Activated effector memory CD4-positive, alpha-beta T cell treated with Interleukin-2 at 50 U/mL for 16 hours (primary cell): ENCODE measurements at places on chromosomes 7 and 10.
A peak's percentile ranks its signal among the peaks of the same experiment; 100 is the strongest.

GRCh38 chr10:11170993-11171851, 153.6 kb downstream of the CELF2 start:
- DNase-seq, result no peak

DNA sequence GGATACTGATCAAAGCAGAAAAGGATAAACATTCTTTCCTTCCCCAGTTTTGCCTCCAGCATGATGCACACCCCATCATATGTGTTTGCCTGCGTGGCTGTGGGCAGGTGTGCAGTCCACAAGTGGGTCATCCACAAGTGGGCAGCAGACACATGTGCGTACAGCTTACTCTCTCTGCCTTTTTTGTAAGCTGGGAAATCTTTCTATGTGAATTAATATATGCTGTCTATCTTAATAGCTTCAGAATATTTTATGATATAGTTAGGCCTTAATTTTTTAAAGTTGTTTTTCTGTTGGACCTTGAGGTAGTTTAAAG, 80.1 kb downstream of the INPP5A start:
- no peak for DNase-seq

DNA sequence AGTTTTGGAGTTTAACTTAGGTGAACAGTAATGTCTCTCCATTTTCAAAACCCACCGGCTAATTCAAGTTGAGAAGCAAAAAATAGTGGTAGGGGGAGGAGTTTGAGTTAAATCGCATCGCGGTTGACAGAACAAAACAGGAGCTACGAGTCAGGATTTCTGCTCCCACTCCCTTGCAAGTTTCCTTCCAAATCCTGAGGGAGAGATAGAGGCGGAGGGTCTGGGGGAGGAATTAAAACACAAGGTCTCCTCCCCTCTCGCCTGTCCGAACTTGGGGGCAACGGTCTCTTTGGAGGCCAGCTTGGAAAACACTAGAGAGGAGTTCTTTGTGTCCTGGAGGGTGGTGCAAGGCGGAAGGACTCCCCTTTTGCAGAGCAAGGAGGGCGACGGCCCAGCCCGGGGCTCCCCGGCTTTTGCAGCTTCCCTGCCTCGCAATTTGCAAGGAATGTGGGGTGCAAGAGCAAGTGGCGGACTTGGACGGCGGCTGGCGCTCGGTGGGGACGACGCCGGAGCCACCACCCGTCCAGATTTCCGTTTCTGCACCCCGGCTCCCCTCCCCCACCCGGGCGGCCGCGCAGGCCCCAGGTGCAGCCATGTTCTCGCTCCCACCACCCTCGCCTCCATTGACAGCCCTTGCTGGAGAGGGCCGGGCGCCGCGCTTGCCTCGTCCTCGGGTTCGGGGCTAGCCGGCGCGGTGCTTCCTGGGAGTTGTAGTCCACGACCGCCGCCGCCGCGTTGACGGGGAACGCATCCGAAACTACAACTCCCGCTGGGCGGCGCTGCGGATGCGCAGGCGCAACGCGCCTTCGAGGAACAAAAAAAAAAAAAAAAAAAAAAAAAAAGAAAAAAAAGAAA, 454 bp upstream of the GTF2I start:
- DNase-seq, result peak; percentile 96

- DNase-seq, result no peak
Observed at GRCh38 chr7:70952311-70952710, 179.6 kb upstream of the GALNT17 start.

DNA sequence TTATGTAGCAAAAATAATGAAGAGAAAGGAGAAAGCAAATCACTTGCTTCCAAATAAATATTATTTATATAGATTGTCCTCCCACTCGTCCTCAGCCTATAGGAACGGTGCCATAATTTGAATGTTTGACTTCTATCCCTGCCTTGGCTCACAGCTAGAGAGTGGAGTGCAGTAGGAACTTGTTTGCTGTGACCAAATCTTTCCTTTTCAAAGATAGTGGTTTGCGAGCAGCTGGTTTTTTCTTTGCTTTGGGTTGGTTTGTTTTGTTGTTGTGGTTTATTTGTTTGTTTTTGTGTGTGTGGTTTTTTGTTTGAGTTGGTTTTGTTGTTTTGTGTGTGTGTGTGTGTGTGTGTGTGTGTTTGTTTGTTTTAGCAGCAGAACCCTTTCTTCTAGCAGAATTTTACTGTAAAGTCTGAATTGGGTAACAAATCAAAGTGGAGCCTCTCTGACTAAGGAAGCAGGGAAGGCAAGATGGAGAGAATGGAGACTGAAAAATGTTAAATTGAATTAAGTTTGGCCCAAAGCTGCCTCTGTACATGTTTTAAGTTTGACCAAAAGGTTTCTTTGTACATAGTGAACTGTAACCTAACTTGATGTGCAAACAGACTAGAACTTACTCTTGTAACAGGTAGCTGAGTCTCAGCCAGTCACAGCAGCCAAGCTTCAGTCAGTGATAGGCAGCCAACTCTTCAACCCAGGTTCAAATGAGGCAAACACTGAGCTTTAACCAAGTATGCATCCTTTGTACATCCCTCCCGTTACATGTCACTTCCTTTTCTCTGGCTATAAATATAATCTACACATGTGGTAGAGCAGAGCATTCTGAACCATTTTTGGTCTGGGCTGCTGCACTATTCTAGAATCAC, 149.5 kb upstream of the LRGUK start:
- no peak for DNase-seq

DNA sequence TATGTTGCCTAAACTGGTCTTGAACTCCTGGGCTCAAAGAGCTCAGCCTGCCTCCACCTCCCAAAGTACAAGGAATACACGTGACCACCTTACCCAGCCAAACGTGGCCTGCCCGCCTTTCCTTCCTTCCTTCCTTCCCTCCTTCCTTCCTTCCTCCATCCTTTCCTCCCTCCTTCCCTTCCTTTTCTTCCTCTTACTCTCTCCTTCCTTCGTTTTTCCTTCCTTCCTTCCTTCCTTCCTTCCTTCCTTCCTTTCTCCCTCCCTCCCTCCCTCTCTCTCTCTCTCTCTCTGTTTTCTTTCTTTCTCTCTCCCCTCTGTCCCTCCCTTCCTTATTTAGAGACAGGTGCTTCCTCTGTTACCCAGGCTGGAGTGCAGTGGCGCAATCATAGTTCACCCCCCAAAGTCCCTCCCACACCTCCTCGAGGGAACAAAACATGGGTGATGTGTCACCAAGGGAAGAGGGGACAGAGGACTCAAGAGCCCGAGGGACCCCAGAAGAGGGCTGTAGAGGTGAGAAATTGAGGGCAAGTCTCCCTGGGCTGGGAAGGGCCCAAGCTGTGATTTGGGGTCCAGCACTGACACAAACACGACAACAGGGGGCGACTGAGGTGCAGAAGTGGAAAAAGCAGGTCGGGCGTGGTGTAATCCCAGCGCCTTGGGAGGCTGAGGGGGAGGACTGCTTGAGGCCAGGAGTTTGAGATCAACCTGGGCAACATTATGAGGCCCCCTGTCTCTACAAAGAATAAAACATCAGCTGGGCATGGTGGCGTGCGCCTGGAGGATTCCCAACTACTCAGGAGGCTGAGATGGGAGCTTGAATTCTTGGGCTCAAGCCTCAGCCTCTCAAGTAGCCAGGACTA, 28.1 kb downstream of the EPHB4 start:
- DNase-seq, result peak; percentile 9

GRCh38 chr10:49611166-49611815, 1.2 kb downstream of the SLC18A3 start:
- DNase-seq, result no peak

DNA sequence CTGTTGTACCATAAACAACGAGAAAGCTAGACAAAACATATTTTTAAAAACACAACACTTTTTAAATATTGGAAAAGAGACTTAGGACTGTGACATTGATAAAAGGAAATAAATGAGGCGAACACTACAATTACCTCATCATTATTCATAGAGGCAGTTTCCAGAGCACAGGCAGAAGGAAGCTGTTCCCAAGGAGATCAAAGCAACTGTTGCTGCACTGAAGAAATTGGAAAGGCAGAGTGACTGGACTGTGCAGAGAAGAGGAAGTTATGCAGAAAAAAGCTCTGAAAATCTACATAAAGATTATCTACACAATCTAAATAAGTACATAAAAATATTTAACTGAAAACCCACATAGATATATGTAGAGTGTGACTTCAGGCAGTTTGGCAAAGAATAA, 32.8 kb downstream of the MYO3A start:
- no peak for DNase-seq

- no peak for DNase-seq
Observed at GRCh38 chr10:77835669-77836086, 90.9 kb downstream of the DLG5 start.

DNA sequence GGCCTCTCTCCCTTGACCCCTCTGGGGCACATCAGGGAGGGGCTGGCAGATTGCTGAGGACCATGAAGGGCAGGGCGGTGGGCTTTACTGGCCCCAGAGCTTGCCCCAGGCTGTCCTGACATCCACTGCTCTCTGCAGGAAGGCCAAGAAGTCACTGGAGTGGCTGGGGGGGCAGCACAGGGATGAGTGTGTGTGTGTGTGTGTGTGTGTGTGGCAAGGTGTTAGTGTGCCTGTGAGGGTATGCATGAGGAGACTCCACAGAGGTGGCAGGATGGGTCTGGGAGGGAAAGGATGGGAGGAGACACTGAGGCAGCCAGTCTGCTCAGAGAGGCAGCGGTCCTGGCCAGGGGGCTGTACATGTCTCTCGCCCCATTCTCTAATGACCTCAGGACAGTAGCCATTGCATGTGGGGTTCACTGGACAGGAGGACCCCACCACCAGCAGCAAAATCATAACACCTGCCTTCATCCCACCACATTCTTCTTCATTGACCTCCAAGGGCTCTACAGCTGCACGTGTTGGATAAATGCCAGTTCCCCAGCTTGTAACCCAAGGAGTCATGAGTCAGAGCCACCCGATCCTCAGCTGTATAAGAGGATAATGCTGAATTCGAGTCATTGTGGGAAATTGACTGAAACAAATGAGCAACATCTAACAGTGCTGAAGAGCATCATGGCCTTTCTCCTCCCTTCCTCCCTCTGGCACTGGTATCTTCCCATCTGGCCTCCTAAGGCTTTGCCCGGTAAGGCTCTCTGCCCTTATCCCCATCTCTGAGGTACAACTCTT, 720.5 kb downstream of the GRID1 start:
- no peak for DNase-seq

- DNase-seq, result no peak
Observed at GRCh38 chr10:65968871-65969270, 957.0 kb upstream of the LRRTM3 start.

DNA sequence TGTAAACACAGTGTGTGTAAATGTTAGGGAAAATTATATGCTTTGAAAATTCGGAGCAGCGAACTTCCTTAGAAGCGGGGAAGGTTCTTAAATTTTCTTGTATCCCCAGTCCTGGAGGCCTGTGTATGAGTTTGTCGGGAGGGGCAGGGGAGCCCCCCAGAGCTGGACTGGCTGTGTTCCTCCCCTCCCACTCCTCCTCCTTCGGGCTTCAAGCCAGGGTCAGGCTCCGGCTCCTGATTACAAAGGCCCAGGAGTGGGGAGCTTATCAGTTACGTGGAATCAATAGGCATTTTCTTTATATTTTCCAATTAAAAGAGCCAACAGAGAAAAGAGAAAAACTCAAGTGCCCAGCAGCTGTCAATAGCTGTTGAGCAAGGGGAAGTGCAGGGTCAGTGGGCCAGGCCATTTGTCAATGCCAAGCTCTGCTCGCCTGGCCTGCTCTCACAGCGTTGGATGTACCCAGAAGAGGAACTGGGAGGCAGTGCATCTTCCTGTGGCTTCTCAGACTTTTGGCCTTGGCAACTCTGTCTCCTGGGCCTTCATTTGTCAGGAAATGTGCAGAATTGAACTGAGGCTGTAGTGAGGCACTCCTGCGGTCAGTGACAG, 156.9 kb upstream of the PCBD1 start:
- no peak for DNase-seq

- no peak for DNase-seq
Observed at GRCh38 chr7:101953248-101953819, 135.9 kb downstream of the CUX1 start.

DNA sequence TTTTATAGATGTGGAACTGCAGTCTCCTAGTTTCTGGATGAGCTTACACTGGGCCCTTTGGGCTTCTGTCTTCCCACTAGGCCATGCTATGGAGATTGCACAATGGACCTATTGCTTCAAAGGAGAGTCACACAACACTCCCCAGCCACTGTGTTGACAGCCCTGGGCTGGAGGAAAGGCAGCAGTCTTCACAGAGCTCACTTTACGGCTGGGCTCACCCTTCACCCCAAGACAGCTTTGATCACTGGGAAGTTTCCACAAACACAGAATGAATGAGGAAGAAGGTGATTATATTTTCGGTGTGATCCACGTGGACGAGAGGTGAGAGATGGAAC, 92.7 kb upstream of the GDF10 start:
- no peak for DNase-seq

DNA sequence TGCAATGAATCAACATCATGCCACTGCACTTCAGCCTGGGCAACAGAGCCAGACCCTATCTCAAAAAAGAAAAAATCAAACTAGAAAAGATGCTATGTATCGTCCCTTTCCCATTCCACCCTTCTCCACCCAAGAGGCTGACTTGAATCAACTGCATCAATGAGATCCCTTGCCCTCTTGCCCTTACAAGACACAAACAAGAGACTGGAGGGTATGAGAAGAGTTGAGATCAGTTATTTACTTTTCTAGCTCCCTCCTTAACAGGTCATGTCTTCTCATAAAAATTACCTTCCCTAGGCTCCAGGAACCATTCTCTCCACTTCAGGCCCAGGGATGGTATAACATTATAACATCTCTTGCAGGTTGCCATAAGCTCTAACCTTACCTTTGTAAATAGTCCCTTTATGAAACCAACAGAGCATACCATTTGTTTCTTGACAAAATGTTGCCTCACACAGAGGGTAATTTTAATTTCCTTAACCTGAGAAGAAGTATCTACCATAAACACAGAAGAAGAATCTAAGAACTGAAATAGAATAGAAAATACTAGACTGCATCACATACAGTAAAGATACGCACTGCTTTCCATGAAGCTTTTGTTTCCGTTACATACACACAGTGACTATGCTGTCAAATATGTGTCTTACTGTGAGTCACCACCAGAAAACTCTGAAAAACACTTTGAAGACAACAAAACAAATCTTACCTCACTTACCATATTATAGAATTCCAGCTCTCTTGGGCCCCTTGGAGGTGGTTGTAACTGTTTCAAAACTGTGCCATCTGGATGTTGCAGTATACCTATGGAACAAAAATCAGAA, 30.5 kb downstream of the IPMK start:
- DNase-seq, result no peak

- no peak for DNase-seq
Observed at GRCh38 chr7:69283421-69283820, 314.9 kb upstream of the AUTS2 start.

DNA sequence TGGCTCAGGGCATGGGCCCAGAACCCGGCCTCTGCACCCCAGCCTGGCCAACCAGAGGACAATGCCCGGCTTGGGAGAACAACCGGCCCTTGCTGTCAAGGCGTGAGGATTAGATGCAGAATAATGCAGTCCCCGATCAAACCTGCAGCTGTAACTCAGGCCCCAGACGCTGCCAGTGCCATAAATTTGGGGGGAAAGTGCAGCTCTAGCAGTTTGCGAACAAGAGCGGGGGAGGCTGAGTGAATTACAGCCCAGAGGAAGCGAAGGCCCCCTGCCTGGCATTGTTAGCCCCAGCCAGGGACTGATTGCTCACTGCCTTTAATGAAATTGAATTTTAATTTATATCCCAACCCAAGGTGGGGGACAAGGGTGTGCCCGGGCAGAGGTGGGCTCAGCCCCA, 38.0 kb upstream of the GNA12 start:
- DNase-seq, result no peak

GRCh38 chr7:17103170-17103569, 195.3 kb upstream of the AHR start:
- no peak for DNase-seq

- no peak for DNase-seq
Observed at GRCh38 chr10:117186832-117187615, 10.3 kb upstream of the KCNK18 start.

- DNase-seq, result no peak
Observed at GRCh38 chr7:91929463-91929862, 11.2 kb upstream of the AKAP9 start.

- DNase-seq, result no peak
Observed at GRCh38 chr10:129933456-129934092, 30.5 kb downstream of the EBF3 start.
